ENCODE measurements at places on chromosomes 6 and 20. TPM values are rescaled to one million over a fixed set of nuclear protein-coding genes. Genes with fewer than 3 reads are reported as not detected.

DNA sequence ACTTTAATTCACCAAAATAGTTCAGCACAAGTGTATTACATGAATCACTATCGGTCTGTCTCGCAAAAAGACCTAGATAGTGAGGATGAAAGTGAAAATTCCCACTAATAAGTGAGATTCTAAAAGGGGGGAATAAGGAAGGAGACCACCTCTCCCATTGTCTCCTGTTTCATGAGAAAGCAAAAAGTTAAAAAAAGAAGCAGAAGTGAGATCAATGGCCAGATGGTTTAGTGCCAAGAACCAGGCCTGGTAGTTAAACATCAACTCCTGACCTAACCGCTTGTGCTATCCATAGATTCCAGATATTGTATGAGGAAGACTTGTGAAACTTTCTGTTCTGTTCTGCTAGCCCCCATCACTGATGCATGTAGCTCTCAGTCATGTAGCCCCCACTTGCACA, 293.0 kb downstream of the RNGTT start:
- no peaks in the 10 kb centered on the region for H3K27me3 ChIP-seq
- no peaks in the 10 kb centered on the region for H3K4me1 ChIP-seq
- no peak overlapping the region for H3K27ac ChIP-seq
- no peaks in the 10 kb centered on the region for H3K36me3 ChIP-seq
- H3K4me3 ChIP-seq, result no peak overlapping the region
- no peak for DNase-seq

PPP1R3D gene
- 17.9 TPM for total RNA-seq

GRCh38 chr6:40346246-40346645, 240.9 kb downstream of the LRFN2 start:
- no peak for DNase-seq
- no peak overlapping the region for H3K4me3 ChIP-seq
- H3K36me3 ChIP-seq, result no peaks in the 10 kb centered on the region
- peaks cover 37% of the 10 kb centered on the region for H3K27me3 ChIP-seq
- no peaks in the 10 kb centered on the region for H3K4me1 ChIP-seq
- no peak overlapping the region for H3K27ac ChIP-seq

DNA sequence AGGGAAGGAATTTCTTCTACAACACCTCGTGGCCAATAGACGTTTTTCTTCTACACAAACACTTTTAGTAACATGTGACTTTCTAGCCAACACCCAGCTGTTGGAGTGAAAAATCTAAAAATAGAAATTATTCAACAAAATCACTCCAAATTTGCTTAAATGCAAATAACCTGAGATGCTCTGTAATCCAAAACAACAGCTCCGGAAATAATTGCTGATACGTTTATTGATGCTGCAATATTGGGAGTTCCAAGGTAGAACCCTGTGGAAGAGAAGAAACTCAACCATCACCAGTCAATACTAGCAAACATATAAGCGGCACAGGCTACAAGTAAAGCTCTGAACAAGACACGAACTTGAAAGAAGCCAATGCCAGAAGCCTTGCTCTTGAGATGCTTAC, 230.6 kb downstream of the ALDH8A1 start:
- H3K4me3 ChIP-seq, result no peak overlapping the region
- peaks cover 6% of the 10 kb centered on the region for H3K4me1 ChIP-seq
- peaks cover 3% of the 10 kb centered on the region for H3K36me3 ChIP-seq
- no peak overlapping the region for H3K27ac ChIP-seq

DNA sequence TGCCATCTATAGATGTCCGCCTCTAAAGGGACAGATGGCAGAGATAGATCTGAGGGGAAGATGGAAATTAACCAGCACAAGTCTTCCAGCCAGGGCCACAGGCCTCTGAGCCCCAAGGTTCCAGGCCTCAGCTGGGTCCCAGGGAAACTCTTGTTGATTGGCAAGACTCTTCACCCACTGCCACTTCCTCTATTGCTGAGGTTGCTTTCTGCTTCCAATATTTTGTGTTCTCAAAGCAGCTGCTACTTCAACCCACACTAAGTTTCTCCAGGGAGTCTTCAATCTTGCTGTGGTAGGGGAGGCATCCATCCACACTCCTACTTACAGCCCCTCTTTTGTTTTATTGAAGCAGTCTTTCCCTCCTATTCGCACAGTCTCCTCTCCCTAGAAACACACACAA, 36.4 kb upstream of the SASH1 start:
- no peaks in the 10 kb centered on the region for H3K27me3 ChIP-seq
- peaks cover 18% of the 10 kb centered on the region for H3K4me1 ChIP-seq
- no peak overlapping the region for H3K27ac ChIP-seq
- DNase-seq, result no peak
- no peaks in the 10 kb centered on the region for H3K36me3 ChIP-seq

- H3K27ac ChIP-seq, result no peak overlapping the region
- H3K36me3 ChIP-seq, result no peaks in the 10 kb centered on the region
- DNase-seq, result no peak
- H3K27me3 ChIP-seq, result no peaks in the 10 kb centered on the region
- no peak overlapping the region for H3K4me3 ChIP-seq
Measured at GRCh38 chr6:164130151-164130550, 715.6 kb downstream of the QKI start.

DNA sequence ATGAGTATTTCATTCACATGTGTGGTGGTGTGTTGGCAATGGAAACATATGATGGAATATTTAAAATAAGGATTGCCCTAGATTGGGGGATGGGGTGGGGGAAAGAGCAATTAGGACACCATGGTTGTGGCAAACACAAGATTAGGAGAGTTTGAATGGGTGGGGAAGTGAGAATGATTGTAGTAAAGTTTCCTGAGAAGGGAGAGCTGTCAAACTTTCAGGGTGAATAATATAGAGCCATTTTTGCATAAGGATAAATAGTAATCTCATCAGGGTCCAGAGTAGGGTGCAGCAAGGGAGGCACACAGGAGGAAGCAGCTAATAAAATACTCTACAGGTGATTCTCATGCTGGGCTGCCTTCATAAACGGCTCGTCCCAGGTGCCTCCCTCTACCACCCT, 294.9 kb upstream of the MARCKS start:
- no peak overlapping the region for H3K27ac ChIP-seq
- no peaks in the 10 kb centered on the region for H3K36me3 ChIP-seq
- H3K4me3 ChIP-seq, result no peak overlapping the region
- H3K27me3 ChIP-seq, result no peaks in the 10 kb centered on the region

GGTLC1 gene
- total RNA-seq, result not detected

DNA sequence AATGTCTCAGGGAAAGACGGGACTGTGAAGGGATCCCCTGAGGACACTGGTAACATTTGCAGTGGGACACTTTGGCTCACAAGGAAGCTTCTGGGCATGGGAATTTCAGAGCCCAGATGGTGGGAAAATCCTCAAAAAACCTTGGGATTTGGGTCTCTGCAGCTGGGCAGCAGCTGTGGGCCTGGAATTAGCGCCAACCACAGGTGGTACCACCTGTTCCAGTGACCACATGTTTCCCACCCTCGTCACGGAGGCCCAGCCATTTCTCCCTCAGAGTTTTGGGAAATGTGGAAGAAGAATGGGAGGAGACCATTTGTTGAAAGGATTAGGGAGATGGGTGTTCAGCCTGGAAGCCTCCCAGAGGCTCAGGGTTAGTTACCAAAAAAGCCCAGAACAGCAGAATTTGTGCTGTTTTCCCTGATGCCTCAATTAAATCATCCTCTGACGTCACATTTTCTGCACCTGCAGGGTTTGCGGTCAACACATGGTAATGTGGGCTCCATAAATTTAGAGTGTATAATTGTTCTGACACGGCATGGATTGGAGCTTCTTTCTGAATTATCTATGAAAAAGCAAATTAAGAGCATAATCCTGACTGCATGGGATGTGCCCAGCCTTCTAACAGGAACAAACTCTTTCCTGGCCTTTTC, 34.4 kb downstream of the EDN3 start:
- peaks cover 74% of the 10 kb centered on the region for H3K27me3 ChIP-seq
- H3K4me1 ChIP-seq, result no peaks in the 10 kb centered on the region
- DNase-seq, result no peak
- H3K36me3 ChIP-seq, result no peaks in the 10 kb centered on the region

MICAL1 gene
- total RNA-seq, result 25.4 TPM

AIF1 gene
- not detected for total RNA-seq

- H3K4me1 ChIP-seq, result no peaks in the 10 kb centered on the region
- no peaks in the 10 kb centered on the region for H3K27me3 ChIP-seq
- H3K4me3 ChIP-seq, result no peak overlapping the region
- H3K27ac ChIP-seq, result no peak overlapping the region
- H3K36me3 ChIP-seq, result no peaks in the 10 kb centered on the region
Measured at GRCh38 chr6:88211446-88211845, 45.3 kb upstream of the CNR1 start.

PRR18 gene
- not detected for total RNA-seq

ARMH2 gene
- not detected for total RNA-seq

KIFC1 gene
- total RNA-seq, result 105 TPM

IRF4 gene
- total RNA-seq, result not detected

DNA sequence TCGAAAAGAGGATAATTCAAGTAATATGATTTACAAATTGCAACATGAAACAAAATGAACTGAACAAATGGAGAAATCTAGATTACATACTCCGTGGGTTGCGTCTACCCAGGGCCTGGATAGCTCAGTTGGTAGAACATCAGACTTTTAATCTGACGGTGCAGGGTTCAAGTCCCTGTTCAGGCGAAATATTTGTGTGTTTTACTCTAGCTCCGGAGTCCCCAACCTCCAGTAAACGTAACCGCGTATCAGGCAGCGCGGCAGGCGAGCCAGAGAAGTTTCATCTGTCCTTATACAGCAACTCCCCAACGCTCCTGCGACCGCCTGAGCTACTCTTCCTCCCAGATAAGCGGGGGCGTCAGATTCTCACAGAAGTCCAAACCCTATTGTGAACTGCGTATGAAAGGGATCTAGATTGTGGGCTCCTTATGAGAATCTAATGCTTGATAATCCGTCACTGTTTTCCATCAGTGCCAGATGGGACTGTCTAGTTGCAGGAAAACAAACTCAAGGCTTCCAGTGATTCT, 176.1 kb downstream of the TRIM27 start:
- peak overlapping the region; percentile 67 for H3K4me3 ChIP-seq
- peak overlapping the region; percentile 82 for H3K27ac ChIP-seq
- no peaks in the 10 kb centered on the region for H3K27me3 ChIP-seq
- peaks cover 12% of the 10 kb centered on the region for H3K4me1 ChIP-seq
- peaks cover 10% of the 10 kb centered on the region for H3K36me3 ChIP-seq

DNA sequence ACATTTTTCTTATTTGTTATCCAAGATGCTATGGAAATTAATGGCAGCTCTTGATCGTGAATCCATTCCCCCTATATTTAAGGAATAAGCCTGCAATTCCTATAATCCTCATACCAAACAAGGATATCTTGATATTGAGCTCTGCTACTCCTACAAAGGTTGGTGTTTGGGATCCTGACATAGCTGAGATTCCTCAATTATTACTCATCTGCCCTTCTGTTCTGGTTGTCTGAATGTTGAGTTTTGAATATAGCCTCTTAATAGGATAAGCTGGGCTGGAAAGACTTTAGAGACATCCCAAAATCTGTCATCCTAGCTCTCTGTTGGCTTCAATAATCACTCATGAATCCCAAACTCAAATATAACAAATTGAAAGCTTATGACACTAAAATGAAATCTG, 49.9 kb downstream of the CLIC5 start:
- DNase-seq, result no peak
- H3K27me3 ChIP-seq, result no peaks in the 10 kb centered on the region
- H3K4me1 ChIP-seq, result peaks cover 17% of the 10 kb centered on the region
- no peak overlapping the region for H3K4me3 ChIP-seq

GRCh38 chr6:24838994-24839393, 40.3 kb upstream of the ARMH2 start:
- no peak for DNase-seq
- H3K4me1 ChIP-seq, result no peaks in the 10 kb centered on the region
- no peak overlapping the region for H3K4me3 ChIP-seq
- H3K36me3 ChIP-seq, result no peaks in the 10 kb centered on the region
- peaks cover 33% of the 10 kb centered on the region for H3K27me3 ChIP-seq

DNA sequence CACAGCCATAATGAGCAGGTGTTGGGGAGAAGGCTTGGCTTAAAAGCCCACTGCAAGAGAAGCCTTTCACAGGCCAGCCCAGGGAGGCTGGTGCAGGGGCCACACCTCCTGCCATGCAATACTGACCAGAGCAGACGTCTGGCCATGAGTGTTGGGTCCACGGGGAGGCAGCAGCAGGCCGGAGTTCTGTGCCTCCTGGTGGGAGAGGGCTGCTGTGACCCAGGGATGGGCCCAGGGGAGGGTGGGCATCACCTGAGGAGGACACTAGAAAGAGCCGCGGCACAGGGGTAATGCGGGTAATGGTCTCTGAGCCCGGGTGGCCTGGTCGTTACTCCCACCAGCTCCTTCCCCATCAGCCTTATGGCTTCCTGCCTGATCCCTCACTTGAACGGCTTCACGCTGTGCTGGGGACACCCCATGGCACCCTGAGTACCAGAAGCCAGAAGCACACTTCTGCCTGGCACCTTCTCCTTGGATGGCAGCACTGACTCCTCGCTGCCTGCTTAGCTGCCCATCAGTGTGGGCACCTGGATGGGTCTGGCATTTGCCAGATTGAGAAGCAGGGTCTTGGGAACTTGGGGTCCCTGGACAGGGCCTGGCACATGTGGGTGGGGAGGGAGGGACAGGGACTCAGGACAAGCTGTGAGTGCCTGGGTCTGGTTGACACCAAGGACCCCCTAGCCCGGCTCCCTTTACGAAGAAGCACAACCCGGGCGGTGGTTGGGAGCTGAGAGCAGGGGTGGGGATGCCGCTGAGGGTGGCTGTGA, 108.8 kb downstream of the ASXL1 start:
- peaks cover 52% of the 10 kb centered on the region for H3K4me1 ChIP-seq
- H3K27me3 ChIP-seq, result no peaks in the 10 kb centered on the region
- no peak for DNase-seq
- H3K27ac ChIP-seq, result peak overlapping the region; percentile 94
- H3K36me3 ChIP-seq, result peaks cover 64% of the 10 kb centered on the region

TP53TG5 gene
- total RNA-seq, result 0.52 TPM

MTFR2 gene
- total RNA-seq, result 7.0 TPM

- H3K4me3 ChIP-seq, result no peak within 1 kb of the TSS
- no peak within 1 kb of the TSS for H3K27ac ChIP-seq
- peaks cover 12% of the 10 kb centered on the region for H3K27me3 ChIP-seq
- H3K4me1 ChIP-seq, result no peaks in the 10 kb centered on the region
- no peaks in the 10 kb centered on the region for H3K36me3 ChIP-seq
Measured at GRCh38 chr20:24948939-24949679, at the start of gene CST7. CST7 (plus strand) TSS chr20:24949269; CDS start chr20:24949506, 237 bp downstream.
